ENCODE measurements at places on chromosomes 16 and 17.

GRCh38 chr17:63450551-63450950, 4.4 kb upstream of the CYB561 start:
- DNase-seq = no peak

GRCh38 chr16:60712144-60712543, 1324.1 kb downstream of the CDH8 start:
- no peak for DNase-seq

GRCh38 chr16:29835926-29836325, 15.7 kb downstream of the MVP start:
- no peak for DNase-seq

- no peak for DNase-seq
Measured at GRCh38 chr17:38663964-38664644, 10.7 kb downstream of the EPOP start.

DNA sequence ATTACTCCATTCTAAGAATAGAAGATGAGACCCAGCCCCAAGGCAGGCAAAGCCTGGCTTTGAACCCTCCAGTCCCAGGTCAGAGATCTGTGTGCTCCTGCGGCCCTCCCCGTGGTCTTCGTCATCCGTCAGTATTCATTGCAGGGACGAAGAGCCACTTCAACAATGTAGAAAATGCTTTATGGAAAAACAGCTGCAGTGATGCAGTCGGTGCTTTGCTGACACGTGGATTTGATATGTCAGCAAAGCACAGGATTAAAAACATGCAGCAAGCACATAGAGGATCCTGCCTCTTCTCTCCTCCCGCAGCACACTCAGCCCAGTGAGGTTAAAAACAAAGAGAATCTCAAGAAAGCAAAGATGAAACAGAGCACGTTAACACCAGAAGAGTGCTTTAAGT, 117.1 kb upstream of the AXIN2 start:
- DNase-seq = peak; percentile 38

GRCh38 chr17:57370037-57370581, 113.8 kb downstream of the MSI2 start:
- no peak for DNase-seq

DNA sequence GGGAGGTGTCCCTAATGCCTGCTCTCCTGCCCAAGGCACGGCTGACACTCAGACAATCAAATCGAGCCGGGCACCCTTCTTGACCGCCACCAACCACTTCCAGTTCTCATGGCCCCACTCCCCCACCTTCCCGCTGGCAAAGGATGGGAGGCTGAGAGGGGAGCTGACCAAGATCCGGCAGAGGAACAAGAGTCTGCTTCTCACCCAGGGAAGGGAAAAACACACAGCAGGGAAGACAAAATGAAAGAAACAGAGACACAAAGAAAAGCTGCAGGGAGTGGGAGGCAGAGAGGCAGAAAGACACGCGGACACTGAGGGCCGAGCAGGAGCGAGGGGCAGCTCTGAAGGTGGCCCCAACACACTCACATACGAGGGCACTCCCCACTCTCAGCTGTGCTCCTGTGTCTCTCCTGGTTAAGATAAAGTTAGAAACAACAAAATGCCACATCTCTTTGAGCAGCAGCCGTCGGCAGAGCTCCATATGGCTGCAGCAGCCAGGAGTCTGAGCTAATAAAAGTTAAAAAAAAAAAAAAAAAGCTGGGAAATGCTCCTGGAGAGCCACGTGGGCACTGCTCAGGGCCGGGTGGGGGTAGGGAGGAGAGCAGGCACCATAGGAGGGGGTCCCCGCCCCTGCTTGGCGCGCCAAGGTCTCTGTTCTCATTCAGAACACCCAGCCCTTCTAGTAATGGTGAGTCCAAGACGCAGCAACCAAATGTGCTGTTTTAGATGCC, 7.4 kb downstream of the LRRC75A start:
- DNase-seq = no peak

- no peak for DNase-seq
Measured at GRCh38 chr17:41451154-41451728, 10.5 kb upstream of the KRT38 start.

GRCh38 chr17:49694847-49695697, 12.7 kb downstream of the SLC35B1 start:
- DNase-seq = peak; percentile 71

DNA sequence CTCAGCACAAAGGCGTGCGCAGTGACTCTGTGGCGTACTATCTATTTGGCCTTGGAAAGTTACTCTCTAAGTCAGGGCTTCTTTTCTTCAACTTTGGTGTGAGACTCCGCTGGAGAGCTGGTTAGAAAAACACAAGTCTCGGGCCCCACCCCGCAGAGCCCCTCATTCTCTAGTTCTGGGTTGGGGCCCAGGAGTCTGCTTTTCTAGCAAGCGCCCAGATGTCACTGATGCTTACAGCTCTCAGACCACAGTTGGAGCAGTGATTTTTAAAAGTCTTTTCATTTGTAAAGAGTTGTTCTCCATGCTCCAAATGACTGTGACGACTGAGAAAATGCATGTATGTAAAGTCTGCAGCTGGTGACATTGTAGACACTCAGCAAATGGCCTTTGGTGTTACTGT, 582.3 kb downstream of the WWOX start:
- DNase-seq = no peak

DNA sequence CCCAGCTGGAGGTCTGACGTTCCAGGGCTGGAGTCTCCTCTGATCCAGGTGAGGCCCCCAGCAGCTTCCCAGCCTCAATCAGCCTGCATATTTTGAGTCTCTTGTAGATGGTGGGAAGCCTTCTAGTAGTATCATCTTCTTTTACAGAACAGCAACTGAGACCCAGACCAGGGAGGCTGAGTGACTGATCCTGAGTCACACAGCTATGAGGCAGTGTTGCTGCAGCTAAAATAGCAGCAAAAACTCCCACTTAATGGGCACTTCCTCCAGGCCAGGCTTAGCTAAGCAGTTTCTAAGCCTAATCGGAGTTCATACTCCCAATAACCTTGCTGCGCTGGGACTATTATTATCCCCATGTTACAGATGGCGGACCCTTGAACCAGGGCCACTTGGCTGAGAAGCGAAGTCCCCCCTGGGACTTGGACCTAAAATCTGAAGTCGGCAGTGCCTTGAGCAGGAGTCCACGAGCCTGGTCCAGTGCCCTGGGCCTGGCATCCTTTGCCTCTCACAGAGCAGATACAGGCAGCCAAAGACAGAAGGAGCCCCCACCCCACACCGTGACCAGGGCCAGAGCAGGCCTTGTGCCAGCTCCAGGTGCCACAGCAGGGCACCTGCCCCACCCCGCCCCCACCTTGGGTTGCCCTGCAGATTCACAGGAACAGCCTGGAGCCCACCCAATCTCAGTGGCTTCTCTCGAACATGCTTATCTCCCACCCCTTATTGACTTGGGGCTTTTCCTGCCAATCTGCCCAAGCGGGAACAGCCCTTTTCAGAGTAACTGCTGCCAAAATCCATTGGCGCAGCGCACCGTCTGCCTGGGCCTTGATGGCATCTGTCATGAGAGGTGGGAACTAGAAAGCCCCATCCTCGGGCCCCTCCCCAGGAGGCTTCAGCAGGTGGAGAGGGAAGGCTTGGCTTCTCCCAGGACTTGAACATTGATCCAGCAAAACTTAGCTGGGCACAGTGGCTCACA, 65.1 kb downstream of the SOCS1 start:
- no peak for DNase-seq

GRCh38 chr17:77129568-77130301, 11.0 kb upstream of the SEC14L1 start:
- no peak for DNase-seq

GRCh38 chr16:14013145-14013570, 58.0 kb upstream of the MRTFB start:
- peak; percentile 48 for DNase-seq

DNA sequence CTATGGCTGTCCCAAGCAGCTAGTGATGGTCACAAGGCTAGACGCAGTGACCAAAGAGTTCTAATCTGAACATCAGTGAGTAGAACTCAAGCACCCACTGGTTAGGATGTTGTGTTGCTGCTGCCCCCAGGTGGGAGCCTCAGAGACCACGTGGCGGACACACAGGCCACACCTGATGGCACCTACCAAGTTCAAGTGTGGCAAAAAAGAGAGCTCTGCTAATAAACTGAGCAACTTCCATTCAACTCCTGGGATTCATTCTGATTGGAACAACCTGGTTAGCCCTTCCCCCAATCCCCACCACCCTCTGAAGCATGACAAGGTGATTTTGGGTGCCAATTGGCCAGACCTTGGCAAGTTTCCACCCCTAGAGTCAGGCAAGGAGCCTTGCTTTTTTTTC, 3.5 kb upstream of the LCMT1 start:
- DNase-seq = no peak

DNA sequence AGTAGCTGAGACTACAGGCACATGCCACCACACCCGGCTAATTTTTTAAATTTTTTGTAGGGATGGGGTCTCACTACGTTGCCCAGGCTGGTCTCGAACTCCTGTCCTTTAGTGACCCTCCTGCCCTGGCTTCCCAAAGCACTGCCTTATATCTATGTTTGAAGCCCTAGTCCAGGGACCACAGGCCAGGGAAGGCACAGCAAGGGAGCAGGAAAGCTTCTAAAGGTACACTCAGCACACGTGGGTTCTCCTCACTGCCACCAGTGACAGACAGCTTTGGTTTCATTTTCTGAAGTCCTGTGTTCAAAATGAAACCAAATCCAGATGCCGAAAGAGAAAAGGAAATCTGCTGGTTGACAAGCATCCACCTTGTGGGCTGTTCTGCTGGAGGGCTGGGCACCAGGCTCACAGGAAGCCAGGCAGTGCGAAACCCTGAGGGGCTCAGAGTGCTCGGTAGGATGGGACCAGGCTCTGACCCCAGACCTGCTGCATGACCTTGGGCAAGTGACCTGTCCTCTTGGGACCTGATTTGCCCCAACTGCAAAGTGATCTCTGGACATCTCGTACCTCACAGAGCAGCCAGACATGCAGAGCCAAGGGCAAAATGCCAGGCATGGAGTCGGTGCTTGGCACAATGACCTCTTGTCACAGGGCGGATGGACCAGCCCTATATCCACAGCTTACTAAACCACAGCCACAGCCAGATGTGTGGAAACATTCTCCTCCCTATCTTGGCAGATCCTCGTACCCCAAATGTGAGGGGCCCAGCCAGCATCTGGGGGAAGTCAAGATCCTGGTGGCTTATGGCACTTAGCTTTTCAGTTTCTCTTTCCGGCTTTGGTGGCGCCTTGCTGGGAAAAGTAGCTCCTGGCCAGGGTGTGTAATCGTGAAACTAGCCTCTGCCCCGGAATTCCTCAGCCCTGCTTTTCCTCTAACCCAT, 2.8 kb upstream of the SOCS1 start:
- DNase-seq = no peak

GRCh38 chr16:24776501-24777220, 47.2 kb downstream of the TNRC6A start:
- DNase-seq = no peak

GRCh38 chr17:74190154-74190553, 13.3 kb upstream of the RPL38 start:
- DNase-seq = peak; percentile 76

- no peak for DNase-seq
Measured at GRCh38 chr16:1424028-1424427, 3.5 kb upstream of the UQCC4 start.

DNA sequence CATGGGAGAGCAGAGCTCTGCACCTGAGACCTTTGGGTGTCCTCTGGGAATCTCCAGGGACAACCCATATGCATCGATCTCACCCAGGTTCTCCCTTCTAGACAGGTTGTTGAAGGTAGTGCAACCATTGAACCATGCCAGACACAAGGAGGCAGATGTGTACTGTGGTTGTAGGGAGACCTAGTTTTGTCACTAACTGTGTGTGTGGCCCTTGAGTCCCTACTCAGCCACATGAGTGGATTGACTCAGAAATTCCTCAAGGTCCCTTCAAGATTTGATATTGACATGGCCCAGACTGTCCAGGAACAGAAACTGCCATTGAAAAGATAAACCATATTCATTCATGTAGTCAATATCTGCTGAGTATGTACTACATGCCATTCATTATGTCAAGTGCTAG, 396.4 kb upstream of the CCL2 start:
- DNase-seq = no peak

DNA sequence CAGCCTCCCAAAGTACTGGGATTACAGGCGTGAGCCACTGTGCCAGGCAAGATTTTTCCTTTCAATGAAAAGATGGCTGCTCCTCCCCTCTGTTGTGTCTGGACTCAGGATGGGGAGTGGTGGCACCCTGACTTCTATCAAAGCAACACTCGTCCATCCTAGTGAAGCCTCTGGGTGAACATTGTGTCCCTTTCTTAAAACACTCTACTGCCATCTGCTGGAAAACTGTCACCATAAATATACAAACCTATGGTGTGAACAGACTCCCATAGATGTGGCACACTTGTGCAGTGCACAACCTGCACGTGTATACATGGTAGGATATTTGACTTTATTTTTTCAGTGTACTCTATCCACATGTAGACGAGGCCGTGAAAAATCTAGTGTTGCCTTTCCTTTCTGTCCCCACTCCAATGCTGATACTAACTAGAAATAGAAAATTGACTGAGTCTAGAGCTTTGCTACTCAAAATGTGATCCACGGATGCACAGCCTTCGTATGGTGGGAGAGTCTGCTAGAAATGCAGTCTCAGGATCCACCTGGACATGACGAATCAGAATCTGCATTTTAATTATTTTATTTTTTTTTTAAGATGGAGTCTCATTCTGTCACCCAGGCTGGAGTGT, 55.9 kb upstream of the PLCG2 start:
- DNase-seq = peak; percentile 81

GRCh38 chr16:47847220-47847970, 308.4 kb downstream of the ABCC12 start:
- DNase-seq = no peak

- no peak for DNase-seq
Measured at GRCh38 chr16:56275076-56275475, 83.8 kb downstream of the GNAO1 start.

DNA sequence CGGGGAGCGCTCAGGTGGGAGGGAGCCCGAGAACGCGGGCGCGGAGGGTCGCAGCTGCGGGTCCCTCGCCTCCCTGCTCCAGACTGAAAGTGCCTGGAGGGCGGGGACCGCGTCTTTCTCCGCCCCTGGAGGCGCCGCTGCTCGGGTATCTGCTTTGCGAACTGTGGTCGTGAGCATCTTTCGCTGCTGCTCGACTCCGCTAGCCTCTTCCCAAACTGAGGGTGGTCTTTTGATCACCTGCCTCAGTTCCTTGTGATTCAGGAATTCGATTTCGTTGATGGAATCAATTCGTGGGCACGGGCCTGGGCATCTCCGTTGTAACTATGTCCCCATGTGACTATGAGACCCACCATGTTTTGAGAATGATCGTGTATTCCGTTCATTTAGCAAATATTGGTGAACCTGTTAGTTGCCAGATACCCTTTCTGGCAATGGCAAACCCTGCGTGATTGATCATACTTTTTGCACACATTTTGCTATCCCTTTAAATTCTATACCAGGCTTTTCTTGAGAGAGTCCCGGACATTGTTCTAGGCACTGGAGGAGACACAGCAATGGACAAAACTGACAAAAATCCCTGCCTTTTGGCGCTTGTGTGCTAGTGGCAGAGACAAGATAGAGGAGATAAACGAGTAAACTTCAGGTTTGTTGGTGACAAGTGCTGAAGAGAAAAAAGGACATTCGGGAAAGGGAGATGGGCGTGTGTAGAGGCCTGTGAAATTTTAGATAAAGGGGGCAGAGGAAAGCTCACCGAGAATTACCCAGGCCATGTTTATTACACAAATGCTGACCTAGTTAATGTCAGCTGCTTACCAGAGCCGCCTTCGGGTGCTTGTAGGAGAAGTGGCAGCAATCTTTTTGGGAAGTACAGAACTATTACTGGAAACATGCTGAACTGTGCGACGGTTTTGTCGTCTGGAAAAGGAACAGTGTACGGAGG, 948 bp downstream of the UTP18 start:
- peak; percentile 84 for DNase-seq

GRCh38 chr16:8370374-8371270, 219.7 kb downstream of the TMEM114 start:
- no peak for DNase-seq

GRCh38 chr16:78842950-78843349, 743.5 kb downstream of the WWOX start:
- no peak for DNase-seq

Data from NCI-H510A treated with DMSO at 0.1 percent for 48 hours (cell line).